ENCODE measurements at places on chromosomes 12 and 14.

DNA sequence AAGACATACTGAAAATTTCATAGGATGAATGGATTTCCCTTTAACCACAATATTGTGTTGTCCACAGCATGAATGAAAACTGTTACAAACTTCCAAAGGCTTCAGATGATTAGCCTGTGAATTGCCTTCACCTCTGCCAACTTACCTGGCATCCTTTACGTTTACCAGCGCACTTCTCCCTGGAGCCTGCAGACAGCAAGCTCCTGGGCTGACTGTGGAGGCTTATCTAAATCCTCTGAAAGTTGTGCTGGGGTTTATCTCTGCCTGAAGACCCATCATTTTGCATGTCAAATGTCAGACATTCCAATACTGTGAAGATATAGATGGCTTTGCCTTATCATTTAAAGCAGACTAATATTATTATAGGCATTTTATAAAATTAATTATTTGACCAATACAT lies 403.0 kb downstream of the SYT1 start:
- no peak for DNase-seq

DNA sequence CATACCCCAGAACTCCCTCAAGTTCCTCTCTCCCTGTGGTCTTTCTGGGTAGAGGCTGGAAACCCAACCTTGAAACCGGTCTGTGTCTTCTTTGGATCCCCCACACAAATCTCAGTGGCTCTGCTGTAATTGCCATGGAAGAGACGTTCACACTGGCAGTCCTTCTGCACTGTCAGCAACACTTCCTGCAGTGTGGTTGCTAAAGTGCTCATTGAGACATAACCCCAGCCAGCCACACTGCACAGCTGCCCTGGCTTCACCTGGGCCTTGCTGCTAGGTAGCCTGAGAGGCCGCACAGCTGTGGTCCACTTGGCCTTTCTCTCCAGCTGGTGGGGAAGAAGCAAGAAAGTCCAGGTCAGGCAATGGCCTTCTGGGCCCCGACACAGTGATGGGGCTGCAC lies 2.4 kb downstream of the GZMH start:
- no peak for DNase-seq

DNA sequence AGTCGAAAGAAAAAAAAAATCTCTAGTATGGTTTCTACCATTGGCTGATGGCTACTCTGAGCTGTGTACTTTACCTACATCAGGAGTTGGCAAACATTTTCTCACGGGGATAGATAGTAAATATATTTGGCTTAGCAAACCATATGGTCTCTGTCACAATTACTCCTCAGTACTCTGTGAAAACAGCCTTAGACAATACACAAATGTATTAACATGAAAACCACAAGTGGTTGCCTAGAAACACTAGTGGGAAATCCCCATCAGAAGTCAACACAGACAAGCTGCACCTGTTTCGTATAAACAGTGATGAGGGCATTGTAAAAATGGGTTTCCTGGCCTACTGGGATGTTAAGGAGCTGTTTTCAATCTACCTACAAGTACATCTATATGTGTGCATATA lies 84.6 kb upstream of the NAV3 start:
- no peak for DNase-seq

GRCh38 chr14:23005451-23006187 lies 4.3 kb downstream of the C14orf93 start:
- DNase-seq: no peak

DNA sequence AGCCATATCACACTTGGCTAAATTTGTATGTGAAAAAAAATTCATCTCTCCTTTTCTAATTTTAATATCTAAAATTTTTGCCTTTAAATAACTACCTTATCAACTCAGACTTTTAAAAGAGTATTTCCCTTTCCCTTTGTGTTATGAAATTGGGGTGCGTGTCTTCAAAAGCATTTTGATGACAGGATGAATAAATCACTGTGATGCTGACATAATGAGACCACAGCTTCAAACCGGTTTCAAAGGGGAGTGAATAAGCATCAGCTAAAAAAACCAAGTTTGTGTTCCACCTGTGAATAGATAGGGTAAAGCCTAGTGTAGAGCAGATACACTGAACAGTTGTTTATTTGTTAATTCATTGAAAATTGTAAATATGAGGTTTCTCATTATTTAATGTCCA lies 85.0 kb downstream of the LGR5 start:
- DNase-seq: no peak

DNA sequence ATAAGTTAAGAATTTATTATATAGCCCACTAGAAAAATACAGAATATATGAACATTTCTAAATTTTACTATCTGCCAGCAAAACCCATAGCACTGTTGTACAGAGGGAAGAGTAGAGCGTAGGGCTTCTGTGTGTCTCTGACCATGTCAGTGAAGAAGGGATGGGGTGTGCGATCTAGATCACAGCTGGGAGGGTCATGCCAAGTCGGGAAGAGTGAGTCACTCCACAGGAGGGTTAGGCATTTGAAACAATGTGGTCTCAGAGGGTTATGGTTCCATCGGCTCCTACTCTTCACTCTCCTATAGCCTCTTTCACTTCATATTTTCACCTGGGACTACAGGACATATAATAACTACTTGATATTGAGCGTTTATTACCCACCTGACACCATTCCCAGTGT lies 185.1 kb upstream of the DDHD1 start:
- DNase-seq: no peak

DNA sequence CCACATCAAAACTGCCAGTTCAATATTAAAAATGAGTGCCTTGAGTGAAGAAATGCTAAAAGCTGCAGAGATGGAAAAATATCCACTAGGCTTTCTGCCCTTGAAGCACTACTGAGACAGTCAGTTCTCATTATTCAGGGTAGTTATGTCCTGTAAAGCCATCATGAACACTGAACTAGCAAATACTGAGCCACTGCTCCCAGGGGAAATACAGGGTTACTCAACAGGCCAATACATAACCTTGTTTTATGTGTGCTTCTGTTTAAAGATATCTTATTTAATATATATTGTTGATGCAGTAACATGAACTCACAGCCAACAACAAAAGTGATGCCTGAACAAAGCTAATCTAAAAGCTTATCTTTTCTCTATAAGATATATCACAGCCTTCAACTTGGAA lies 3.3 kb downstream of the RAD52 start:
- no peak for DNase-seq

- DNase-seq: no peak
Measured at GRCh38 chr14:21347201-21347600, 36.6 kb downstream of the SUPT16H start.

- DNase-seq: peak; percentile 97
Measured at GRCh38 chr12:52023182-52023975, 16.6 kb downstream of the TAMALIN start.

DNA sequence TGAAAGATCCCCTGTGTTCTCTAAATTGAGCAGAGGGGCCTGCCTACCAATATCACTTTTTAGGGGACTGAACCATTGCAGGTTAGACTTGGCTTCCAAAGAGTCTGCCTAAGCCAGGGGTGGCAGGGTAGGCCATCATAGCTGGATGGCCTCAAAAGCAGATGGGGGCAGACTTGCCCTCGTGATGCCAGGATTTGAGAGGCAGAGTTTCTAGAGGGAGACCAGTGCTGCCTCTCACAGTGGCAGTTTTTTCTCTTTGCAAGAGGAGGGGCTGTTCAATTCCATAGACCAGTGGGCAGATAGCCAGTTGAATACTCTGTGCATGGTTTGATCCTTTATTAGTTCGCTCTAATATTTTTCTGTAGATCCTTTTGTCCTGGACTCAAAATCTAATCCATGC lies 23.8 kb upstream of the SMCO2 start:
- DNase-seq: no peak

Measured in posterior vena cava (tissue), 2 donors.